HT-29 (cell line): ENCODE measurements at places on chromosomes 5 and 9.

GRCh38 chr9:77021291-77021894 lies 1.9 kb downstream of the FOXB2 start:
- DNase-seq, result no peak

DNA sequence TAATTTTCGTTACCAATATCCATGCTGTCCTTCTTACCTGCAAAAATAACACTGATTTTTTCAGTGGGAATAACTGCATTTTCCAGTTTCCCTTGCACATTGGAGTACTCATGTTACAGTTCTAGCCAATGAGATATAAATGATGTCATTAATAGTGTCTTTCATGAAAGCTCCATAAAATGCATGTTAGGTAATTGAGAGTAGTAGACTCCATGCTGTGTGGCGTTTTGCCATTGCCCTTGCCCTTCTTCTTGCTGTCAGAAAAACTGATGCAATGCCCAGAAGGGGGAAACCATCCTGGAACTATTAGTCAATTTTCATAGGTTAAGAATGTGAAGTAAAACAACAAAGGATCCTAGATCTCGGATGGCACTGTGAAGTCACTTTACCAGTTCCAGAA lies 1765.3 kb downstream of the EFNA5 start:
- no peak for DNase-seq

GRCh38 chr5:148342371-148343045 lies 7.1 kb downstream of the SPINK9 start:
- peak; percentile 61 for DNase-seq

DNA sequence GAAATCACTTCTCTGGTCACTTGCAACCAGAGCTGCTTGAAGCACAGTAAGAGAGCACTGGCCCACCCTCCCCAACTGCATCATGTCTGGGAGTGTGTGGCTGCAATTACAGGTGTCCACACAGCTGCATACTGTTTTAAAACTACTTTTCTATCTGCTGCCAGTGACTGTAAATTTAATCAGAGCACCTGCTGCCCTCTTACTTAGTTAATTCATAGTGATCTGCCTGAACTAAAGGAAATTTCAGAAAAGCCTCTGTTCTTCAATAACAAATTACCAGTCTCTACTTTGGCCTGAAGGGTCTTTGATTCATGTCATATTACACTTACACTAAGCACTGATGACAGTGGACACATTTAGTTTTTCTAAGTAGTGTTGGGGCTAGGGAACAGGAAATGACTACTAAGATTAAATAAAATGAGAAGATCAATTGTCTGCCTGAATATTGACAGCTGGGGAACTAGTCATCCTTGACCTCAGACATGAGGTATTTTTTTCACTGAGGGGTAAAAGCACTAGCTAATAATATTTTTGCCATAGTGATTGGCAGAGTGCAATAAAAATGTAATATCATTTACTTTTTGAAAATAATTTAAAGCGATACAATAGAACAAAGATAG lies 788.9 kb upstream of the GRAMD2B start:
- DNase-seq, result no peak

GRCh38 chr5:31855134-31856040 lies 216.5 kb downstream of the PDZD2 start:
- DNase-seq, result no peak

- no peak for DNase-seq
Observed at GRCh38 chr5:151480384-151481293, 33.2 kb downstream of the SLC36A1 start.
